ENCODE measurements at places on chromosomes 4 and X.

- H3K27me3 ChIP-seq: no peaks in the 10 kb centered on the region
- H3K4me3 ChIP-seq: no peak overlapping the region
- DNase-seq: no peak
- H3K27ac ChIP-seq: no peak overlapping the region
- no peaks in the 10 kb centered on the region for H3K36me3 ChIP-seq
Observed at GRCh38 chr4:38381788-38382187, 282.2 kb upstream of the KLF3 start.

- H3K27ac ChIP-seq: no peak overlapping the region
- H3K4me3 ChIP-seq: no peak overlapping the region
- H3K36me3 ChIP-seq: no peaks in the 10 kb centered on the region
- no peaks in the 10 kb centered on the region for H3K27me3 ChIP-seq
- DNase-seq: no peak
Observed at GRCh38 chr4:11566444-11567022, 137.8 kb upstream of the HS3ST1 start.

DNA sequence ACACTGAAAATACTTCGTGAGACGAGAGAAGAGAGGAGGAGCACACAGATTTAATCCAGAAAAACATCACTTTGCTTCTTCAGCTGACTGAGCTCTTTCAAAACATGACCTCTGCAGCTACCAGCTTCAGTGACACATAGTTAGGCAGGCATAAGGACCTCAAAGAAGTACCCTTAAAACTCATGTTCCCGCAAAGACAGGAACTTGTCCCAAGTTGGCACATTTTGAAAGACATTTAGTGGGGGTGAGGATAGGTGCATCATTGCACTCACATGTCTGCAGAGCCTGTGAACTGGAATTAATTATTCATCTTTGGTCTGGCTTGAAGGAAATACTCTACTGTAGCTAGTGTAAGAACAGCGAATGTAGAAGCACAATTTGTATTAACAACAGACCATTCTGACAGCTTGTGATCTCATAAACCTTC lies 221.8 kb downstream of the MGST2 start:
- no peak overlapping the region for H3K4me3 ChIP-seq
- H3K36me3 ChIP-seq: no peaks in the 10 kb centered on the region
- no peak for DNase-seq
- H3K4me1 ChIP-seq: peaks cover 40% of the 10 kb centered on the region
- no peak overlapping the region for H3K27ac ChIP-seq
- peaks cover 13% of the 10 kb centered on the region for H3K27me3 ChIP-seq

DNA sequence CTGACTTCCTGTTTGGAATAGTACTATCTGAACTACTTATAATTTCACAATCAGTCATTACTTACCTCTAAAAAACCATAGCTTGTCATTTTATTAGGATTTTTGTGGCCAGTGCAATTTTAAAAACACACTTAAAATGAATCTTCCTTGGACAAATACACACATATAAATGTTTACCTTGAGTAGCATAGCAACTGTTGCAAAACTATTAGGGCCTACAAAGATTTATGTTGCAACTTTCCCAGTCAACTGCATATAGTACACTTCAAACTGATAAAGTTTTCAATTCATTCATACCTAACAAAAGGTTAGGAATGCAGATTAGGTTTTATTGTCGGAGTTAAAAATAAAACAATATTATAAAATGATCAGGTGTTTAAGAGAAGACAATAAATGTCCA lies 193.0 kb downstream of the PDGFC start:
- H3K4me3 ChIP-seq: no peak overlapping the region
- DNase-seq: peak; percentile 45
- H3K4me1 ChIP-seq: peaks cover 29% of the 10 kb centered on the region
- H3K27ac ChIP-seq: peak overlapping the region; percentile 20
- no peaks in the 10 kb centered on the region for H3K27me3 ChIP-seq
- no peaks in the 10 kb centered on the region for H3K36me3 ChIP-seq

GRCh38 chr4:2595436-2595835 lies 59.0 kb downstream of the FAM193A start:
- no peak overlapping the region for H3K4me3 ChIP-seq
- H3K27ac ChIP-seq: no peak overlapping the region
- H3K27me3 ChIP-seq: no peaks in the 10 kb centered on the region
- H3K36me3 ChIP-seq: peaks cover 8% of the 10 kb centered on the region
